Astrocyte of the spinal cord (primary cell): ENCODE measurements at places on chromosomes 6 and 20.

DNA sequence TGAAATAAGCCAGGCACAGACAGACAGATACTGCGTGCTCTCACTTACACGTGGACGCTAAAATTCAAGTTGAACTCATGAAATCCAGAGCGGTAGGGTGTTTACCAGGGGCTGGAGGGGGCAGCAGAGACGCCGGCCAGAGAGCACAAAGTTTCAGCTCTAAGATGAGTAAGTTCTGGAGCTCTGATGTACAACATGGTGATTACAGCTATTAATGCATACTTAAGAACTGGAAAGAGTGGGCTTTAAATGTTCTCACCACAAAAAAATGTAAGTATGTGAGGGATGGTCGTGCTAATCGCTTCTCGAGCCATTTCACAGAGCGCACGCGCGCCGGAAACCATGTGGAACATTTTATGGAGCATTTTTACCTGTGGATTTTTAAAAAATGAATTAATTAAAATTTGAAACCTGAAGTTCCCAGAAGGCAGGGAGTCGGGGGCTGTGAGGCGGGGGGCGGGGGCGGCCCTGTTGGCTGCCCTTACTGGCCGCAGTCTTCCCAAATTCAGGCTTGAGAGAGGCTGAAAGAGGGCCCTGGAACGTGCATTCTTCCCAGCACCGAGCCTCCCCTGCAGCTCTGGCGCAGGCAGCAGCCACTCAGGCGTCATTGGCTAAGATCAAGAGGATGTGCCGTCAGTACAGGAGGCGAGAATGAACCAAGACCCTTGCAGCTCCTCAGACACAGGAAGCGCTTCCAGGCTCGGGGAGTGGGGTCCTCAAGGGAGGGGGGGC lies 8.5 kb upstream of the SLCO4A1 start:
- no peak for DNase-seq

- no peak for DNase-seq
Measured at GRCh38 chr20:53793783-53794383, 200.2 kb upstream of the ZNF217 start.

DNA sequence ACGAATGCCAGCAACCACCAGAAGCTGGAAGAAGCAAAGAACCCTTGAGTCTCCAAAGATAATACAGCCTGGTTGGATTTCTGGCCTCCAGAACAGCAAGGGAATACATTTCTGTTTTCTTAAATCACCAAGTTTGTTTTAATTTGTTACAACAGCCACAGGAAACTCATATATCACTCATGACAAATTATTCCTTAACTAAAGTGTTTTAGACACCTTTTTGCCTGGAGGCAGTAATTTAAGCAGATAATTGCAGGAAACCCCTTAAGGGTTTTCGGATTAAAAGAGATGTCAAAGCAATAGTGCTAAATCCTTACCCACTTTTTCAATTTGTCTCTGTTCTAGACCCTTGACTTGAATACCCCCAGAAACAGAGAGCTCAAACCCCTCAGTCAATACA lies 1050.0 kb downstream of the EPHA7 start:
- DNase-seq: no peak

DNA sequence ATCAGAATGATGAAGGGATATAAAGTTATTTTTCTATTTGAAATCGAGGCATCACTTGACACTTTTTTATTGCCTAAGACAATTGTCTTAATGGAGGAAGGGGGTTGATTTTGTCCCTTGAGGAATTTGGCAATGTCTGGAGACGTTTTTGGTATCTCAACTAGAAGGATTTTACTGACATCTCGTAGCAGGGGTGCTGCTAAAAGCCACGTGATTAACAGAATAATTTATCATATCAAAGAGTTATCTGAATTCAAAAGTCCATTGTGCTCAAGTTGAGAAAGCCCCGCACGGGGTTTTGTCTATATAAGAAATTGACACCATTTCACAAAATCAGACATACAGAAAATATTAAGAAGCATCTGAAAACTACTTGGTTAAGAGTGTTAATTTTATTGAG lies 1.5 kb upstream of the TAAR6 start:
- DNase-seq: no peak

- no peak for DNase-seq
Measured at GRCh38 chr6:150978624-150979023, 113.1 kb downstream of the MTHFD1L start.

- peak; percentile 79 for DNase-seq
Measured at GRCh38 chr6:117605169-117605826, 3.0 kb upstream of the GOPC start.

- DNase-seq: no peak
Measured at GRCh38 chr20:48401359-48401758, 426.4 kb downstream of the PREX1 start.
